ENCODE measurements at places on chromosomes 16 and 17.

DNA sequence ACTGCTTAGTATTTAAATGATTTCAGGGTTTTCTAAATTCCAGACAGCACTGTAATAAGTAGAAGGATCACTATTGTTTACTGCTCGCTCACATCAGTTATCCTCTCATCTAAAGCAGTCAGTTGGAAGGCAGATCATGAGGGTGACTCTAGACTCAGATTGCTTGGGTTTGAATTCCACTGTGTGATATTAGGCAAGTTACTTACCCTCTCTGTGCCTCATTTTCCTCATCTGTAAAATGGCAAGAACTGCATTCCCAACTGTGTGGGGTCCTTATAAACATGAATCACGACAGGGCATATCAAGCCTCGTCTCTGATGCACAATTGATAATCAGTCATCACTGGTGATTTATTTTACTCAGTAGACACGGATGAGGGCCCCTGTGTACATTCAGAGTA, 15.1 kb downstream of the CLUAP1 start:
- DNase-seq, result no peak

DNA sequence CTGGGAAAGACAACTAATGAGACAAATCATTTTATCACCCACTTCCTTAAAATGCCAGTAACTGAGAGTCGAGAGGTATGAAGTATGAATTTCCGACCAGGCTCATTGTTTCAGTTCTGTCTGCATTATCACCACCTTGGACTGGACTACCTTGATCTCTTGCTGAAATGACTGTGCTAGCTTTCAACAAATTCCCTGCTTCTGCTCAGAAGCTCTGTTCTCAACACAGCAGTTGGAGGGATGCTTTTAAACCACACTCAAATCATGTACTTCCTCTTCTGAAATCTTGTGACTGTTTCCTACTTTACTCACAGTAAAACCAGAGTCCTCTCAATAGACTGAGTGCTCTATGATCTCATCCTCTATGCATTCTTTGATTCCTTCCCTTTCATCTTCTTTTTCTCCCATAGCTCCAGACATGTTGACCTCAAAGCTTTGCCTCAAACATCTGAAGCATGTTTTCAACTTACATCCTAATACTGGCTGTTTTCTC, 195.8 kb downstream of the KCNJ2 start:
- no peak for DNase-seq

DNA sequence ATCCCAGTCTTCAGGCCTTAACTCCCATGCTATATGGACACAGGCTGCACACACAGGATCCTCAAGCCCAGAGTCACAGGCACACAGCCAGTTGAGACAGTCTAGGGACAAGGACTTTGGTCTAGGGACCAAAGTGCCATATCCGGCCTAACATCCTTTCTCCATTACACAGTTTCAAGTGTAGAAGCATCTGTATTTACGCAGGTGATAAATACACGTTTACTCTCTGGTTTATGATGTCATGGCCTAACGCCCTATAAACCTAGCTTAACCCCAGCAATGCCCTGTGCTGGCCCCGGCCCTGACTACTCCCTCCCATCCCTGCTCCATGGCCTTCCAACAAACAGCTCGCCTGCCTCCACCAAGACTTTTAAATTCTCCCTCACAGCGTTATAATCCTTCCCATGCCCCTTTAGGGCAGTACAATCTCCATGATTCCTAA, 17.1 kb downstream of the CUEDC1 start:
- no peak for DNase-seq

DNA sequence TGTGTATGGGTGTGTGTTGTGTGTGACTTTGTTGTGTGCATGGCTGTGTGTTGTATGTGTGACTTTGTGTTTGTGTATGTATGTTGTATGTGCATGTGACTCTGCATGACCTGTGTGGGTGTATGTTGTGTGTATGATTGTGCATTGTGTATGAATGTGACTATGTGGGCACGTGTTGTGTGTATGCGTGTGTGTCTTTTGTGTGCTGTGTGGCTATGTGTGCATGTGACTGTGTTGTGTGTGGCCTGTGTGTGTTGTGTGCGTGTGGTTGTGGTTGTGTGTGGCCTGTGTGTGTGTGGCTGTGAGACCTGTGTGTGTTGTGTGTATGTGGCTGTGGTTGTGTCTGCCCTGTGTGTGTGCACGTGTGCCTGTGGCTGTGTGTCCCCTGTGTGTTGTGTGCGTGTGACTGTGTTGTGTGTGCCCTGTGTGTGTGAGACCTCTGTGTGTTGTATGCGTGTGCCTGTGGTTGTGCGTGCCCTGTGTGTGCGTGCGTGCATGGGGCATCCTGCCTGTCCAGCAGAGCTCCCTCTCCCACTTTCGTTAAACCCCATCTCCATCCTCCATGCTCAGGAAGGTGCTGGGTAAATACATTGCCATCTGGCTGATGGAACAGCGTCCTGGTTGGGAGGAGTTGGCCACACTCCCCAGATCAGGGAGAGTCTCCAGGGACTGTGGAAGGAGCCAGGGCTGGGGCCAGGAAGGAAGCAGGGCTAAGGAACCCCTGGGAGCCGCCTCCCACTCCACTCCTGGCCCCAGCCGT, 90.1 kb upstream of the GSE1 start:
- DNase-seq, result no peak

DNA sequence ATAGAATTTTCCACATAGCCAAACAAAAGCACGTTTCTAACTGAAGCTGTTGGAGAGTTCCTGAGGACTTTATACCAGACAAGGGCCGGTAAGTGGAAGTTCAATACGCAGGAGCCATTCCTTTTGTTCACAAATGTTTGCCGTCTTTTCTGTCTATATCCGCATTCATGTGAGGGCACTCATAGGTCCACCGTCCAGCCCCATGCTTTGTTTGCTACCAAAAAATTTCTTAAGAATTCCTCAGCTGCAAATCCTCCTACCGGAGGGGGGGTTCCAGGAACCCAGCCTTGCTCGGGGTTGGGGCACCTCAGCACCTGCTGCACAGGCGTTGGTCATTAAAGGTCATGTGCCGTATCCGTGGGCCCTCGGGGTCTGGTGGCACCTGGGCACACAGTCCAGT, 276.8 kb downstream of the SEC14L1 start:
- no peak for DNase-seq

DNA sequence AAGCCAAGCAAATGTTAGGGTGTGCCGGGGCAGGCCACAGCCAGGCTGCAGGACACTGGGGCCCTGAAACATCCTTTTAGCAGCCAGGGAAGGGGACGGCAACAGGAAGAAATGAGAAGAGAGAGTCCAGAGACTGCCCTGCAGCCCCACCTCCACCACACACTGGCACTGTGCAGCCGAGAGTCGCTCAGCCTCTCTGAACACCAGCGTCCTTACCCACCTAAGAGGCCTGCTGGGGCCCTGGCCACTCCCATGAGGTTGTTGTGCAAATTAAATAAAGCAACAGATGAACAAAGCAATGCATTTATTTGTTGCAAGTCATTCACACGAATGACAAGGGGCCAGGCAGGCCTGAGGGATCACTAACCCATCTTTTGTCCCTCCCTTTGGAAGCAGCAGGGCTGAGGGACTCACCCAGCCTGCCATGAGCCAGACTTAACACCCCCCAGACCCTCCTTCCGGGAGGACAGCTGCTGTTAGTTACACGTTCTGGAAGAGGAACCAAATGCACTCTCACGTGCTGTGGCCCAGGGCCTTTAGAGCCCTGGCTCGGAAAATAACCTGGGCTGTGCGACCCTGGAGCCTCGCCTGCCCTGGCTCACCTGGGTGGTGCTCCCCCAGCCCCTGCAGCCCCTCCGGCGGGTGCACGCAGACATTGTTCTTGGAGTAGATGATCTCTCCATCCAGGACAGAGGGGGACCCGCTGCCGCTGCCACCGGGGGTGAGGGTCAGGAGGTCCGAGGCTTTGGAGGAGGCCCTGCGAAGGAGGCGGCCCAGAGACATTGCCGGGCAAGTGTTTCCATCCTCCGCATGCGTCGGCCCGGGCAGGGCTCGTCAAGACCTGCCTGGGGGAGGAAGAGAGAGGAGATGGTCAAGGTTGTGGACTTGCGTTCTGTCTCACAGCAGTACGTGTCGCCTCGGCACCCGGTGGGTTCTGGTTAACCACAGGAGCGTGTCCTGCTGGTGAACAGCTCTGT, 22.6 kb downstream of the TBC1D16 start:
- DNase-seq, result no peak

DNA sequence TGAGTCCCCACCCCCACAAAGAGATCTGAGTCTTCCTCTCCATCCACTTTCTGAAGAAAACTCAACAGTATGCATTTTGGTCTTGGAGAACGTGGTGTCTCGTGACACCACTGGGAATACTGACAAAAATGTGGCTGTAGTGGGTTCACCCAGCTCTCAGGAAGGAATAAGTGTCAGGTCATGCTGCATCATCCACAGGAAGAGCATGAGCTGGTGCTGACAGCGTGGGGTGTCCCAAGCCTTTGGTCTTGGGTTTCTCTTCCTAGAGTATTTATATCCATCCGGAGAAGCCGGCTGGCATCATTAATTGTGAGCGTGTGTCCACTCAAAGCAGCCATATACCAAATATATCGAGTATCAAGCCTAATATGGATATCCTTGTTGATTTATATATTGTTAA, 55.9 kb downstream of the C17orf67 start:
- no peak for DNase-seq

DNA sequence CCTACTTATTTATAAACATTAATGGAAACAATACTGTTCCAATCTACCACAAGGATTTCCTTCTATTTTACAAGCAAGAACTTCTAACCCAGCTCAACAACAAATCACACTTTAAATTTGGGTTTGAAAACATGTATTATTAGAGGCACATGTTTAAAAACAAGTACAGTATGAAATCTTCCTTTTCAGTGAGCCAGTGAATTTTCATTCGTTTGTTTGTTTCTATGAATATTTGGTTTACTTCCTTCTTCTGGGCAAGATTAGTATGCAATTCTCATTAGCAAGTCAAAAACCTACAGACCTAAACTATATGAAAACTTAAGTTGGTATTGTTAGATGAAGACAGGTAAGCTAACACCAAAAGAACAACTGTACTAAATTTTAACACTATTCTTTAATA, 25.7 kb downstream of the SLFN12 start:
- DNase-seq, result no peak

GRCh38 chr16:80680046-80680445, 124.4 kb downstream of the CDYL2 start:
- DNase-seq, result no peak

DNA sequence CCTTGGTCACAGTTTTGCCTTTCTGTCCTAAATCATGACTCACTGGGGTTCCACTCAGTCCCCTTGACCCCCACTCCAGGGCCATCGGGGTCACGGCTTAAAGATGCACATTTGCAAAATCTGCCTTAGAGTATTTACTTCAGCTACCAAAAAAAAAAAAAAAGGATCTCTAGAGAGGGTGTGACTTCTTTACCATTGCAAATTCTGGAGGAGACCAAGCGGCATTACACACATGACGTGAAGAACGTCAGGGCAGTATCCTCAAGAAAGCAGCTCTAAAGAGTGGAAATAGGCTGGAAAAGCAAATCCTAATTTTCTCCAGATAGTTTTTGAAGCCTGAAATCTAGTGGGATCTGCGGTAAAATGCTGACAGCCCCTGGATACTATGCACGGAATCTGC, 25.6 kb downstream of the SLC6A4 start:
- no peak for DNase-seq

- DNase-seq, result no peak
These were observed 116.4 kb downstream of the NPIPB5 start for GRCh38 chr16:22627043-22627442.

DNA sequence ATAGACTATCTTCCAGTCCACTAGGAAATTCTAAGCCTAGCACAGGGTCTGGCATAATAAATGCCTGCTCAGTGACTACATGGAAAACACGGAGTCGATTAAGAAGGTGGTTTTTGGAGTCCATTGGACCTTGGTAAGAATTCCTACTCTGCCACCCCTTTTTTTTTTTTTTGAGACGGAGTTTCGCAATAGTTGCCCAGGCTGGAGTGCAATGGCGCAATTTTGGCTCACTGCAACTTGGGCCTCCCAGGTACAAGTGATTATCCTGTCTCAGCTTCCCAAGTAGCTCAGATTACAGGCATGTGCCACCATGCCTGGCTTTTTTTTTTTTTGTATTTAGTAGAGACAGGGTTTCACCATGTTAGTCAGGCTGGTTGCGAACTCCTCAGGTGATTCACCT, 123.2 kb downstream of the HS3ST2 start:
- no peak for DNase-seq

- no peak for DNase-seq
These were observed 84.4 kb upstream of the PLCG2 start for GRCh38 chr16:81694494-81695280.

DNA sequence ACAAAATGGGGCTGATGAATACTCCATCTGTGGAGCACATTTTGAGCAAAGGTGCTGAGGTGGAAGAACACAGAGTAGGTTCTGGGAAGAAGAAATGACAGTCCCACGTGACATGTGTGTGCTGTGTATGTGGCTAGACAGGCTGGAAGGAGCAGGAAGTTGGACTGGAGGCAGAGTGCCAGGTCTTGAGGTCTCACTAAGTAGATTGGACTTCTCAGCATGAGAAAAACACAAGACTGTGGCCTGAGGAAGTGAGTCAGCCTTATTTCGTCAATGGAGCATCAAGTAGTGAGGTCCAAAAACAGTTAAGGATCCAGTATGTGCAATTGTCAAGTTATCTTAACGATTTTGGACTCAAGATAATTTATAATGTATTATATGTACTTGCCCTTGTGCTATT, 736.5 kb downstream of the KCNJ2 start:
- no peak for DNase-seq

- DNase-seq, result no peak
These were observed 23.7 kb upstream of the ITGAX start for GRCh38 chr16:31331141-31331764.

- no peak for DNase-seq
These were observed 3.7 kb downstream of the TMEM98 start for GRCh38 chr17:32931686-32932085.

- no peak for DNase-seq
These were observed 27.8 kb upstream of the MEIOC start for GRCh38 chr17:44628243-44629188.

DNA sequence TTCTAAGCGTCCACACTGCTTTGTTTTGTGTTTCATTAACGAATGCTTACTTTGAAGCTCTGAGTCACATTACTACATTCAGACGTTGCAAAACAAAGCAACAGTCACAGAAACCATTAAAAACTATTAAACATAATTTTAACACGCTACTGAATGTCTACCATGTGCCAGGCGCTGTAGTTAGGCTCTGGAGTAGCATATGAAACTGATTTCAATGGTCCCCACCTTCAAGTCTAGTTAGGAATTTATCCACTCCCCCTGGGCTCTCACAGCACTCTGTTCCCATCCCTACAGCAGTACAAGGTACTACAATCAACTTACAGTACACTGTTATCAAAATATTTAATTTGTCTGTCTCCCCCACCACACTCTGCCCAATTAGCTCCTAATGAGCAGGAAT, 631 bp downstream of the UTP6 start:
- DNase-seq, result no peak

- no peak for DNase-seq
These were observed 21.4 kb downstream of the ACTG1 start for GRCh38 chr17:81491181-81491581.

DNA sequence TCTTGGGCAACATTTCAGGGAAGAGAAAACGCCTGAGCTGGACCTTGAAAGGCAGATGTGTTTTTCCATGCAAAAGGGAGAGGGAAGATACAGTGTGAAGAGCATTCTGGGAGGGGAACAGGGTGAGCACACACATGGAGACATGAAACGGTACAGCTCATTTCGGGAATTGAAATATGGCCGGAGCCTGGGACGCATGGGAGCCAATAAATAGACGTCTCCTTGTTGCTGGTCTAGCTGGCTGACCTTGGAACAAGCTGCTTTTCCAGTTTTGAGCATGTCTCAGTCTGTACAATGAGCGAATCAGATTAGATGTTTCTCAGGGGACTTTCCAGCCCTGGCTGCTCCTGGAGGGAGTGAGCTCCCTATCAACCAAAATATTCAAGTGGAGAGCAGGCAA, 63.6 kb downstream of the ASIC2 start:
- no peak for DNase-seq
